CD4-positive, alpha-beta memory T cell (primary cell): ENCODE measurements at places on chromosomes 5 and 9.
A peak's percentile ranks its signal among the peaks of the same experiment; 100 is the strongest.

- no peak for DNase-seq
These were observed 123.8 kb downstream of the DROSHA start for GRCh38 chr5:31407921-31408693.

- peak; percentile 72 for DNase-seq
These were observed 1037.3 kb upstream of the ACO1 start for GRCh38 chr9:31347082-31347617.

DNA sequence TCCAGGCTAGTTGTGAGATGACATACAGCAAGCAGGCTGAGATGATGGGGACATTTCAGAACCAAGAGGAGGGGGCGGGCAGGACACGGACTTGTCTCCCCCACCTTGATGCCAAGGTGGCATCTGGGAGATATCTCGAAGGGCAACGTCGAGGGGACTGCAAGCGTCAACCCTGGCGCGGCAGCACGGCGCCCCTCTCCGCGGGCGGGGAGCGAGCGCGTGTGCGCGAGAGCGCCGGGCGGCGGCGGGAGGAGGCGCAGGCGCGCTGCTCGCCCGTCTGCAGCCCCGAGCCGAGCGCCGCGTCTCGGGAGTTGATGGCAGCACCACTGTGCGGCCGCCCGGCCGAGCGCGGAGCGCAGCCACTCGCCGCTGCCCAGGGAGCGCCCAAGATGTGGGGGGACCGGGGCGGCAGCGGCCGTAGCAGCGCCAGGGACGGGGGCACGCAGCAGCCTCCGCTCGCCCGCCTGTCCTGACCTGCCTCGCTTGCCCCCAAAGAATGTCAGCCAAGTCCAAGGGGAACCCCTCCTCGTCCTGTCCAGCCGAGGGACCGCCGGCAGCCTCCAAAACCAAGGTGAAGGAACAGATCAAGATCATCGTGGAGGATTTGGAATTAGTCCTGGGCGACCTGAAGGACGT, at the start of gene PRR16:
TSS of gene PRR16 (plus strand) at position 310 of the 636 bp plus-strand sequence.
- no peak for DNase-seq

GRCh38 chr9:27145143-27145542, 36.1 kb downstream of the TEK start:
- no peak for DNase-seq

GRCh38 chr9:130789747-130790672, 45.0 kb upstream of the ABL1 start:
- no peak for DNase-seq

DNA sequence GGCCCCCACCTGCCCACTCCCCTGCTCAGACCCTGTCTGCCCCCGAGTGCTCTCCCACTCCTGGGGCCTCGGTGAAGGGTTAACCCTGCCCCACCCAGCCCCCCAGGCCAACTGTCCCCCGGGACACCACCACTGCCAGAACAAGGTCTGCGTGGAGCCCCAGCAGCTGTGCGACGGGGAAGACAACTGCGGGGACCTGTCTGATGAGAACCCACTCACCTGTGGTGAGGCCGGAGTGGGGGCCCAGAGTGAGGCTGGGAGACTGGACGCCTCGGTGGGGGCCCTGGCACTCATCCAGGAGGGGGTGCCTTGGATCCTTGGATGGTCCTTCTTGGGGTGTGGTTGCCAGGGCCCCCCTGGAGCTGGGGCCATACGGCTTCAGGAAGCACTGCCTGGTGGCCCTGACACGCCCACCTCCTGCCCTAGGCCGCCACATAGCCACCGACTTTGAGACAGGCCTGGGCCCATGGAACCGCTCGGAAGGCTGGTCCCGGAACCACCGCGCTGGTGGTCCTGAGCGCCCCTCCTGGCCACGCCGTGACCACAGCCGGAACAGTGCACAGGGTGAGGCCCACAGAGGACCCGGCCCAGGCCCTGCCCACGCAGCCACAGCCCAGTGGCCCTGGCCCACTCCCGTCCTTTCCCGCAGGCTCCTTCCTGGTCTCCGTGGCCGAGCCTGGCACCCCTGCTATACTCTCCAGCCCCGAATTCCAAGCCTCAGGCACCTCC, 2.1 kb downstream of the MAMDC4 start:
- no peak for DNase-seq
